ELF-1 (cell line): ENCODE measurements at places on chromosomes 7 and 10.

- peak; percentile 75 for DNase-seq
Measured at GRCh38 chr10:112953174-112954159, 3.4 kb downstream of the TCF7L2 start.

DNA sequence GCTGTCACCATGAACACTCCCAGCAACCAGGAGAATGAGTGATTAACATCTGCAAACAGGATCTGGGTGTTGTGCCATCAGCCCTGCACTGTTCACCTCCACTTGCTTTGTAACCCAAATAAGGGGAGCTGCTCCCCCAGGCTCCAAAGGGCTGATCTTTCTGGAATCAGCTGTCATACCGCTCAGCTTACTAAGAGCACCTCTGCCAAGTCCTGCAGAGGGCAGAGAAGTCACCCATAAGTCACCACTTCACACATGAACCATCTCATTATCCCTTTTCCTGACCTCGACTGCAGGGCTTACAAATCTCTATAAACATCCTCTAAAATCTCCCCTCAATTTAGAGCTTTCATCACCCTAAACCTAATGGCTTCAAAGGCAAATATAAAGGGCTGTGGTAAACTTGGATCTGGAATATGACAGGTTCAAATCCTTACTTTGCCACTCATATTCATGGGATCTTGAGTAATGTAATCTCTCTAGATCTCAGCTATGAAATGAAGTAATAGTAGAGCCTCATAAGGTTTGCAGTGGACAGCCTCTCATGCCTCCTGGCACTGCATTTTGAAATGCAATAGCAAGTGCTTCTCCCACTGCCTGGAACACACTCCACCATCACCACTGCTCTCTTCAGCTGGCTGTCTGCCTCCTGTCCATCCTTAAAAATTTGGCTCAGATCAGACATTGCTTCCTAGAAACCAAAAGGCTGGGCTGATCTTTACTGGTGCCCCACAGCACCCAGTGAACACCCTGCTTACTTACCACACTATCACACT lies 38.8 kb downstream of the ERLIN1 start:
- no peak for DNase-seq

DNA sequence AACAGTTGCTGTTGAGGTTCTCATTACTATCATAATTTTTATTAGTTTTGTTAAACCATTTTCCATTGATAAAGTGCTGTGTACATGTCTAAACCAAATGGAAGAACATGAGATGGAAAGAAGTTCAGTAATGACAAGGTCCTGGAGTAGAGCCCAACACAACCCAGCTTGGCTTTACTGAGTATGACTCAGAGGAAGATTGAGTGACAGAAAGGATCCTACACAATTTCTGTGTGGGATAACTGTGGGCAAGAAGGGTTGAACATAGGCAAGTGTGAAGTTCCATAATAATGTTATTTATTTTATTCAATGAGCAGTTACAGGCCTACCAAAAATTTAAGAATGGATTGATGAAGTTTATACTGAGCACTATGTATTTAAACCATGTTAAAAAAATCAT lies 15.9 kb downstream of the PRKG1 start:
- DNase-seq: no peak

DNA sequence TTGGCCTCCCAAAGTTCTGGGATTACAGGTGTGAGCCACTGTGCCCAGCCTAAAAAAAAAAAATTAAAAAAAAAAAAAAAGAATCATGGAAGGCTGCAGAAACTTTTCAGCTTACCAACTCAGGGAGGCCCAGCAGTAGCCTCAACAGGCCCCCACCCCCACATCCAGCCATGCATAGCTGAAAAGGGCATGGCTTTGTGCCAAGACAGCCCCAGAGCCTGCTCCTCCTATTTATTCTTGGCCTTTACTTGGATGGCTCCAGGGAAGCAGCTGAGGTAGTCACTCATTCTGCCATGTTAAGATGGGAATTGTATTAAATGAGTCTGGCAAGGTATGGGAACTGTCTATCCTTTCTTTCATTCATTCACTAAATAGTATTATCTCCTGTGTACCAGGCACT lies 13.7 kb upstream of the CNNM2 start:
- no peak for DNase-seq

- DNase-seq: no peak
Measured at GRCh38 chr10:126611303-126611702, 59.2 kb downstream of the C10orf90 start.

- DNase-seq: no peak
Measured at GRCh38 chr10:48885376-48885775, 54.3 kb downstream of the LRRC18 start.

- no peak for DNase-seq
Measured at GRCh38 chr10:30829901-30830300, 200.3 kb upstream of the LYZL2 start.

DNA sequence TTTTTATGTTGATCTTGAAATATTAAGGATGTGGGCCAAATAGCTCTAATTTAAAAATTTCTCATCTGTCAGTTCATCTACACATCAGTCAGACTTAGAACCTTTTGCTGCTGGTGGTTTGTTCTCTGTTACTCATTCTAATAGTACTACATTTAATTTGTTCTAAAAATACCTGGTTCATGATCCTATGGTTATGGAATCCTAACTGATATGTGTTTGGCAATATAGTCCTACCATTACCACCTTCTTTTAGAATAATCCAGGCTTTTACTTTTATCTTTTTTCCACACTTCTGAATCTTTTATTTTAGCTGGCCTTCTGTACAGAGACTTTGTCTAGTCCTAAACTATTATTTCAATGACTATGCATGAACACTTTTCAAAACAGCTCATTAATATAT lies 116.9 kb downstream of the SVOPL start:
- DNase-seq: no peak

GRCh38 chr7:99123571-99124033 lies 20.3 kb downstream of the SMURF1 start:
- DNase-seq: peak; percentile 14

DNA sequence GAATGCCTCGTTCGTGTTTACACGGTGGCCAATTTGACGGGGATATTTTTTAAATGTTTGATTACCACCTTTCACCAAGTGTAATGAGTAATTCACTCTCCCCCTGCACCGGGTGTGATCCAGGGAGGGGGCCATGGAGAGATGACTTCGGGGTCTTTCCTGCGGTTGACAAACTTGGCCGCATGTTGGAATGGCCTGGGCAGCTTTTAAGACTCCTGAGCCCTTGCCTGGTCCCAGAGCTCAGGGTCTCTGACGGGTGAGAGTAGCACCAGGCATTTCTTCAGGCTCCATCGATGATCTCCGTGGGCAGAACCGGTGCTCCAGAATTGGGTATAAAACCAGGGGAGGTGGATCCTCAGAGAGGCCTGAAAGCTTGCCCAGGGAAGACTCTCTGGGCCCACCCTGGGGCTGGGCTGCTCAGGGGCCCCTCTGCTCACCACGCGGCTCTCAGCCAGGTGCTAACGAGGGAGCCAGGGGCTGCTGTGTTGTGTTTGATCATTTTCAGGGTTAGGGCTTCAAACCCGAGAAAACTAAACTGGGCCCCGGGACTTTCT lies 882 bp downstream of the ZNF282 start:
- DNase-seq: peak; percentile 50

DNA sequence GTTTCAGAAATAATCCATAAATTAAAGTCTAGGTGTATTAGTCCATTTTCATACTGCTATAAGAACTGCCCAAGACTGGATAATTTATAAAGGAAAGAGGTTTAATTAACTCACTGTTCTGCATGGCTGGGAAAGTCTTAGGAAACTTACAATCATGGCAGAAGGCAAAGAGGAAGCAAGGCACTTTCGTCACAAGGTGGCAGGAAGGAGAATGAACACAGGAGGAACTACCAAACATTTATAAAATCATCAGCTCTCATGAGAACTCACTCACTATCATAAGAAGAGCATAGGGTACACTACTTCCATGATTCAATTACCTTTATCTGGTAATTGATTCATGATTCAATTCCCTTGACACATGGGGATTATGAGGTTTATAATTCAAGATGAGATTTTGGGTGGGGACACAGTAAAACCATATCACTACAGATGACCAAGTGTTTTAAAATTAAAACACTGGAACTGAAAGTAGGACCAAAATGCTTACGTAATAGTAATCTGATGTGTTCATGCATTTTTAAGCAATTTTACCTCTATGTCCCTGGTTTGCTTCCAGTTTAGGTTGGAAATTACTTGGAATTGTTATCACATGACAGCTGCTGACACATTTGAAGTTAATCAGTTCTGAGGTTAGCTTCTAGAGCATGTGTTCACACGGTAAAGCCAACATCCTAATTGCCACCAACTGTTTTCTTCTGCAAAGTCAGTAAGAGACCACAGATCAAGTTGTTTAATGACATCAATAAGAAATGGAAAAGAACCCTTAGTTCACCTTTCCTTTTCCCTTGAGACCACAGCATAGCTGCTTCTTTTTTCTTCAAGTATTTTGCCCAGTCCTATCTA lies 48.4 kb upstream of the SEMA3C start:
- no peak for DNase-seq

GRCh38 chr10:60099998-60100747 lies 193.8 kb upstream of the CCDC6 start:
- DNase-seq: no peak

GRCh38 chr7:130723784-130724183 lies 10.2 kb downstream of the KLF14 start:
- no peak for DNase-seq

- DNase-seq: no peak
Measured at GRCh38 chr7:122018032-122018431, 126.0 kb downstream of the AASS start.

DNA sequence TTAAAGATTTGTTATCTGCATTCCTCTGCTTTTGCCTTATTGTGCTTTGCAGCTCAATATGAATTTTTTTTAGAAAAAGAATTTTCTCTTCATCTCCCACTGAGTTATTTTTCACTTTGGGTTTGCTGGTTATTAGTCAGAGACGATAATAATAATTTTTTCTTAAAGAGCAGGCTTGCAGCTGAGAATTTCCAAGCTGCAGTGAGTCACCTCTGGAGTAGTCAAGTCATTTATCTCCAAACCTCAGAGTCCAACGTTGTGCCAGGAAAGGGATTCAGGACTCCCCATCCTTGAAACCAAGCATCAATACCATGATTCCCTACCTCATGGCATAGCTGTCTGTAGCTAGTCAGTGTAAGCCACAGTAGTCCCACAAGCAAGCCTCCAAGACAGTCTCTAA lies 15.2 kb upstream of the EGR2 start:
- DNase-seq: no peak

- no peak for DNase-seq
Measured at GRCh38 chr7:65441010-65441409, 67.4 kb downstream of the ZNF92 start.

DNA sequence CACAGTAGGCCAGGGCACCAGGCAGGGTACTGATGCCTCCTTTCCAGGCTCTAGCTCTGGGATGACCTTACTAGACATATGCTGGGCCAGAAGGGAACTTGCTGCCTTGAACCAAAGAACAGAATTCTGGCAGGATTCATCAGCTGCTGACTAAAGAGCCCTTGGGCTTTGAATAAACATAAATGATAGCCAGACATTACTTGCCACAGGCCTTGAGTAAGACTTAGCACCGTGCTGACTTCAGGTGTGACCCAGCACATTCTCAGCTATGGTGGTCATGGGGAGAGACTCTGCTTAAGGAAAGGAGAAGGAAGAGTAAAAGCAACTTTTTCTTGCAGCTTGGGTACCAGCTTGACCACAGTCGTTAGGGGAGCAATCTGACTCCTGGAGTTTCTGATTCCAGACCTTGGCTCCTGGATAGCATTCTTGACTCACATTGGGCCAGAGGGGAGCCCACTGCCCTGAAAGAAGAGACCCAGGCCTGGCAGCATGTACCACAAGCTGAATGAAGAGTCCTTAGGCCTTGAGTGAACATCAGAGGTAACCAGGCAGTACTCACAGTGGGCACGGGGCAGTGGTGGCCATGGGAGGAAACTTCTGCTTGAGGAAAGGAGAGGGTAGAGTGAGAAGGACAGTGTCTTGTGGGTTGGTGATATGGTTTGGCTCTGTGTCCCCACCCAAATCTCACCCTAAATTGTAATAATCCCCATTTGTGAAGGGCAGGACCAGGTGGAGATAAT lies 926.1 kb upstream of the SORCS1 start:
- DNase-seq: no peak

DNA sequence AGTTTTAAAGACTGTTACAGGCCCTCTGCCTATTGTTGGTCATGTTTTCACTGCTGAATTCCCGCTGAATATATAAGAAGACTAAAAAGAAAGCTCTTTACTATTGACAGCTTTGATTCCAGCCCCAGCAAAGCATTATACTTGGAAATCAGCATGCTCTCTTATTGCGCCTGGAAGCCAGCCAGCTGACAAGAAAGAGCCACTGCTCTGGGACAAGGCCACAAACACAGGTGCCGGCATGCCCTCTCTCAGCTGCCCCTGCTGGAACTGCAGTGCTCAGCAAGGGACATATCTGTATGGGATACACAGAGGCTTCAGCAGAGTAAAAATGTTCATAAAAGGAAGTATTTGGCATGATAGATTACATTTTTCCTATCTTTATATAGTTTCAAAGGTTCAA lies 523.9 kb downstream of the ADRA2A start:
- no peak for DNase-seq

DNA sequence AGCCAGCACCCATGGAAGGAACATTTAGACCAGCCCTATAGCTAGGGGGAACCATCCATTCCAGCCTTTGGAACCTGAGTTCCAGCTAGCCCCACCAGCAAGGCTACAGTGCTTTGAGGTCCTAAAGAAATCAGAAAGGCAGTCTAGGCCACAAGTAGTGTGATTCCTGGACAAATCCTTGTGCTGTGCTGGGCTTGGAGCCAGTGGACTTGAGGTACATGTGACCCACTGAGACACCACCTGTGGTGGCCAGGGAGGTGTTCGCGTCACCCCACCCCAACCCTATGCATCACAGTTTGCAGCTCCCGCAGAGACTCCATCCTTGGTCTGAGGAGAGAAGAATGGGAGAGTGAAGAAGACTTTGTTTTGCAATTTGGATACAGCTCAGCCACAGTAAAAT lies 31.8 kb downstream of the ZNF277 start:
- no peak for DNase-seq

DNA sequence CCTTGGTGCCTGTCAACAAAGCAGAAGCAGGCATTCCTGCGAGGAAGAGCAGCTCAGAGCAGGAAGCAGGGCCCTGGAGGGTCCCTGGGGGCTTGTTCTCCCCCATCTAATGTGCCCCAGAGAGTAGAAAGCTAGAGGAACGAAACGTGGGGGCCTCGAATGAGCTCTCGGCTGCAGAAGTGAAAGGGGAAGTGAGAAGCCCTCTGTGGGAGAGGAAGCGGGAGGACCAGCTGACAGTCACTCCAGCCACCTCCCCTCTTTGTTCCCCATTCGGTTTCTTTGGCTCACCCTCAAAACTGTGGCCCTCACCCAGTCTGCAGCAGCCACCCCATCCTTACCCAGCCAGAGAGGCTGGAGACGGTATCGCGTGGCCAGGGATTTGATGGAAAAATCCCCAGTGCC lies 25.0 kb downstream of the C10orf105 start:
- no peak for DNase-seq

GRCh38 chr7:18580950-18581349 lies 85.4 kb downstream of the HDAC9 start:
- no peak for DNase-seq

- no peak for DNase-seq
Measured at GRCh38 chr10:45461034-45461433, 87.0 kb downstream of the ALOX5 start.
